ENCODE measurements at places on chromosomes 4 and X.

DNA sequence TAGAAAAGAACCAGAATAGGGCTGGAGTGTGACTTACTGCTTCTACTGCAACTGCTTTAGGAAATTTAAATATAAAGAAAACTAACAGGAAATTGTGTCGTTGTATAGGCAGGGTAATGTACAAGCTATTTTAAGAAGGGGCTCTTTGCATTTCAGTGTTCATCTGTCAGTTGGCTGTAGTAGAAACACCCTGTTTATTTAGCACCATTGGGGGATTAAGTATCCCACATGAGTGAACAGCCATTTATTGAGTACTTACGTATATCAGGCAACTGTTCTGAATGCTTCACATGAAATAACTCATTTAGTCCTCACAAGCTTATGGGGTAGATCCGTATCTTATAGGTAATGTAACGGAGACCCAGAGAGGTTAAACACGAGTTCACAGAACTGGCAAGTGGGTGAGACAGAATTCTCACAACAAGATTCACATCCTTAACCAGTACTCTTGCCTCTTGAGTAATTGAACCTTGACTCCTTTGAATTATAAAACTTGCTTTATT, 23.9 kb downstream of the STIM2 start:
- DNase-seq, result no peak

DNA sequence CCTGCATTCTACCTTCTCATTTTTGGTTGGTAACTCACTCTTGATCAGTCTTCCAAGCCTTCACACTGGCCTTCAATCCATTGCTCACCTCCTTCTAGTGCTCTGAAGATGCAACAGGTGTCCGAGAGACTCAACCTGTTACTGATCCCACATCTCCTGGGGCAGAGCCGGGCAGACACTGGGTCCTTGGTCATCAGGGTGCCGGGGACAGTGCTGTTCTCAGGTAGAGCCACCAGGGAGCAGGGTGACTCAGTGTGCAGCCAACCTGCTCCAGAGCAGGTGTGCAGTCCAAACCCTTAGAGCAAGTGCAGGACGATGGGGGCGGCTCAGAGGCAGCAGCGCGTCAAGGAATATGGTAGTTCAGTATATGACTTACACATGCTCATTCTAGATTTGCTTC, 188.4 kb downstream of the DHX15 start:
- no peak for DNase-seq

DNA sequence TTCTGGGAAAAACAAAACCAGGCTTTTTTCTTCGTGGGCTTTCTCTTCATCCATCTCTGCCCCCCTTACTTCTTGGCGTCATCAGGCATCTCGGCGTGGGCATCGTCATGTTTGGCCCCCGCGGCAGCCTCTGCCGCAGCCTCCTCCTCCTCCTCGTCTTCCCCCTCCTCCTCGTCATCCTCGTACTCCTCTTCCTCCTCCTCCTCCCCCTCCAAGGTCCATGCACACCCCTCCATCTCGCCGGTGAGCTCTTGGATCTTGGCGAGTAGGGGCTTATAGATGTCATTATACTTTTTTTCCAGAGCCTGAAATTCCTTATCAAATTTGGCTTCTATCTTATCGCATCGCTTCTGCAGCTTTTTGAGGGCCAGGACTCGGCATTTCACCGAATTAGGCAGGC, 488 bp downstream of the NAP1L5 start:
- no peak for DNase-seq

DNA sequence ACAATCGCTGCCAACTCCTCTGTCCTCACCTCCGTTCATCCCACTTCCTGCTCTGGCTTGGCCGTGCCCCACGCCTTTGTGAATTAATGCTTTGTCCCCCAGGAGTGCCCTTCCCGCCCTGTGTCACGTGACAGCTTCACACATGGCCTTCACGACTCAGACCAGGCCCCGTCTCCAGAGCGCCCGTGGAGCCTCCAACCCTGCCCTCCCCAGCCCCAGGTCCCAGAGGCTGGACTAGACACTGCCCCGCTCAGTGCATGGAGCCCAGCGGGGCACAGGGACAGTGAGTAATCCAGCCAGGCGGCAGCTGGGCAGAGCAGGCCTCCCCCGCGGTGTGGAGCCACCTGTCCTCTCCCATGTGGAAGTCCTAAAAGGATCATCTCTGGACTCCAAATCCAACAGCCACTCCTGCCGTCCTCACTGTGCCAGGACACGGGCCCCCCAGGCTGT, 7.4 kb downstream of the ADRA2C start:
- no peak for DNase-seq

GRCh38 chrX:47633689-47634590, 4.2 kb upstream of the CFP start:
- no peak for DNase-seq

Data from activated CD8-positive, alpha-beta memory T cell treated with anti-CD3 and anti-CD28 coated beads, Interleukin-2, amount 50 U/mL, for 48 hours (primary cell).